M059J (cell line): ENCODE measurements at places on chromosomes 3 and 15. TPM values are rescaled to one million over a fixed set of nuclear protein-coding genes. Genes with fewer than 3 reads are reported as not detected.

DNA sequence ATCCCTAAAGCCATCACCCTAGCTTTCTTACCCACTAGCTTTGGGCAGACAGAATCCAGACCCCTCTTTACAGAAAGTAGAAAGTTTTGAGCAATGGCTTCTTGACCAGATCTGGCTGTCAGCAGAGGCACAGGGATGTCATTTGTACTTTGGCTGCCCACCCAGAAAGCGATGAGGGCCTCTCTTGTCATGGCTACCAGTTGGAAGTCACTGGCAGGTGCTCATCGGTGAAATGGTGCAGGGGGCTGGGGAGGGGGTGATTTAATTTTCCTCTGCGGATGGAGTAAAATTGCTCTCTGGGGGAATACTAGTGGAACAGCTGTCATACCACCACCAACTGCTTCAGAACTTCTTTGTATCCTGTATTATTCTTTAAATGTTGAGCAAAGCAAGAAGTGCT is 393.7 kb downstream of the LSAMP start:
- DNase-seq = no peak

The ZNF197 gene
- 6.8 and 8.4 TPM in 2 replicates for total RNA-seq

DNA sequence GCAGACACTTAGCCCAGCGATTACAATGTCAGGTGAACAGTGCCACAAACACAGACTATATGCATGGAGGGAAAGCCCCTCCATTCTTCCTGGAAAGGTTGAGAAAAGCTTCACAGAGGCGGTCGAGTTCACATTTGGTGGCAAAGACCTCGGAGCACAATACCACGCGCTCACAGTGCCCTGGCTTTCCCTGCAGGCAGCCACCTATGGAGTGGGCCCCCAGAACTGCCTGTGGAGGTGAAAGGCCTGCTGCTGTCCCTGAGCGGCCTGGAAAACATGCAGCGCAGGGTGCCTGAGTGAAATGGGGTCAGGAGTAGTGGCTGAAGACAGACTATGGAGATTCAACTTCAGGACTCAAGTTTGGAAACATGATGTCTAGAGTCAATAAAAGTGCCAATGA is 26.9 kb downstream of the PDIA5 start:
- DNase-seq = no peak

GRCh38 chr3:132983143-132983770 is 54.9 kb upstream of the TMEM108 start:
- peak; percentile 68 for DNase-seq

The NME9 gene
- total RNA-seq = not detected in 2 replicates

- peak; percentile 74 for DNase-seq
Observed at GRCh38 chr15:73403171-73403570, 34.4 kb upstream of the HCN4 start.

DNA sequence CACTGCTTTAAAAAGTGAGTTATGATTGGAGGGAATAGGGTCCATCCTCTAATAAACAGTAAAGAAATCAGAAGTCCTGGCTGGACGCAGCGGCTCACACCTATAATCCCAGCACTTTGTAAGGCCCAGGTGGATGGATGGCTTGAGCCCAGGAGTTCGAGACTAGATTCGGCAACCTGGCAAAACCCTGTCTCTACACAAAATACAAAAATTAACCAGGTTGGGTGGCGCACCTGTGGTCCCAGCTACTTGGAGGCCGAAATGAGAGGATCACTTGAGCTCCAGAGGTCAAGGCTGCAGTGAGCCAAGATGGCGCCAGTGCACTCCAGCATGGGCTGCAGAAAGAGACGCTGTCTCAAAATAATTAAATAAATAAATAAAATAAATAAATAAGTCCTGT is 171.2 kb downstream of the POTEB3 start:
- no peak for DNase-seq

The ZCWPW2 gene
- total RNA-seq = 0.59 TPM in 1 of 2 replicates, not detected in the other

The GOLGA6L1 gene
- not detected in 2 replicates for total RNA-seq

The TTLL13 gene
- total RNA-seq = 0.42 TPM in 1 of 2 replicates, not detected in the other

DNA sequence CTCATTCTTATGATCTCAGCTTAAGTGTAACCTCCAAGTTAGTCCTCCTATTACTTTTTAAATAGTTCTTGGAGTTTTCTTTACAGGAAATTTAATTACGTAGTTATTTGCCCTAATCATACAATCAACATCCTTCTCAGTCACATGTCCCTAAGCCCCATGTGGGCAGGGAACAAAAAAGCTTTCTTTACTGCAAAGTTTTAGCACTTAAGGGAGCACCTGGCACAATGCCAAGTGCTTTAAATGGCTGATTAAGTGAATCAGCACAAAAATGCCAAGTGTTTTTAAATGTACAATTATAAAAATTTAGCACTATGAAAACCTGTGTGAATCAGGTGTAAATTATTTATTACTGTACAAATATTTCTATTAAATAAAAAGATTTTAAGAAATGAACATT is 445.3 kb downstream of the C3orf38 start:
- no peak for DNase-seq

GRCh38 chr3:101036213-101036618 is 43.0 kb upstream of the ABI3BP start:
- peak; percentile 100 for DNase-seq

DNA sequence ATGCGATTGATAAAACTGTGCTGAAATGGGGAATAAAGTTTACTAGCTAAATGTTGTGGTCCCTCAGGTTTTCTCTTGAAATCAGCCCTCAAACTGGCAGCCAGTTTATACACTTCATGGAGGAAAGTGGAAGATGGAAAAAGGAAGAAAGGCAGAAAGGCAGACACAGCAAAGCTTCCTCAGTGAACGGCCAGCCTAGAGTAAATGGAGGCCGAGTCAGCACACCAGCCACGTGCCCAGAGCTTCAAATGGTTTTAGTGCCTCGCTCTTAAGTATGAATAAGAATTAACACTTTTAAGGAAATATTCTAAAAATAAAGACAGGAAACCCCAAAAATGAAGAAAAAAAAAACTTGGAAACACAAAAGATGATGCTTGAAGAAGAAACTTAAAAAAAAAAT is 48.3 kb downstream of the GNB4 start:
- DNase-seq = no peak

- no peak for DNase-seq
Observed at GRCh38 chr15:25185156-25185710, 230.4 kb downstream of the SNRPN start.

The PLA2G4F gene
- total RNA-seq = not detected in 2 replicates

GRCh38 chr3:58288011-58288728 is 17.9 kb upstream of the RPP14 start:
- DNase-seq = no peak

GRCh38 chr3:50671331-50671730 is 3.4 kb upstream of the DOCK3 start:
- peak; percentile 96 for DNase-seq

- DNase-seq = peak; percentile 29
Observed at GRCh38 chr3:130480736-130481135, 36.2 kb upstream of the COL6A6 start.

The FBLN2 gene
- 0.30 and 1.2 TPM in 2 replicates for total RNA-seq

DNA sequence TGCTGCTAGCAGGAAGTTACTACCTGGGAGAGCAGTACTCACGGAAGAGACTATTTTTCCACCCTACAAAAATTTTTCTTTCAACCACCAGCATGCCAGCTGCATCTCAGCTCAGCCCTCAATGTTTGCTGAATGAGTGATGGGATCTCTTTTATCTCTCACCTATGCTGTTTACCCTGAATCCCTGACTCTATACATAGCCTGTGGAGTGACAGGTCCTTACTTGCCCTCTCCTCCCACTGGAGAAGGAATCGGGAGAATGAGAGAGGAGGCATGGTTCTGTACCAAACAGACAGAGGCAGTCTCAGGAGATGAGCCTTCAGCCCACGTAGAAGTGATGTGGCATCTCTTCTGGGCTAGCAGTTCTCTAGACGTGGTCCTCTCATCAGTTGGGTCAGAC is 6.7 kb upstream of the DGKG start:
- no peak for DNase-seq

DNA sequence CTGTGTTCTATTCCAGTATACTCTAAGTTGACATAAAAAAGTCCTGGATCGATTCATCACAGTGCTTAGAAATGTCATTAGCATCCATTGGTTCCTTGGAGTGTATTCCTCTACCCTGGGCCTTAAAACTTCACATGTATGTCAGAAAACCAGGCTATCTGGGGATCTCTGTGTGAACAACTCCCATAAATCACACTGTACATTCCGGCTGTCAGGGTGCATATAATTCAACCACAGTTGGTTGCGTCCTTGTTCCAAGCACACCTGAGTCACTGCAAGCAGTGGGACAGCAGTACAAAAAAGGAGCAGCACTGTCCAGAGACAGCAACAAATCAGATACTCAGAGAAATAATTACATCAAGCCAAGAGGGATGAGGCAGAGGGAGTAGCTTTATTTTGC is 52.4 kb downstream of the PDZRN3 start:
- DNase-seq = peak; percentile 15

DNA sequence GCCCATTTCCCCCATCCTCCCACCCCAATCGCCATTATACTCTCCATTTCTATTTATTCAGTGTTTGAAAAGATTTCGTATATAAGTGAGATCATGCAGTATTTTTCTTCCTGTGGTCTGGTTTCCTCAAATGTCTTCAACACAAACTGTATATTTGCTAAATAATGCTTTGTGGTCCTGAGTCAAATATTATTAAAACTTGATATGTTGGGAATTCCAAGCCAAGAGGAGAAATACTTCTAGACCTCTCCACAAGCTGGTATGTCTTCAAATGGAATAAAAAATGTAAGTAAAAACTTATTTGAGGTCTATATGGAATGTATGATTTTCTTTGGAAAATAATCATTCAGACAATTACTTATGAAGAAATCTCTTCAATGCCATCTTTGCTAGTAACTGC is 122.5 kb upstream of the TSC22D2 start:
- no peak for DNase-seq

GRCh38 chr3:139953131-139953910 is 18.3 kb downstream of the CLSTN2 start:
- peak; percentile 13 for DNase-seq

DNA sequence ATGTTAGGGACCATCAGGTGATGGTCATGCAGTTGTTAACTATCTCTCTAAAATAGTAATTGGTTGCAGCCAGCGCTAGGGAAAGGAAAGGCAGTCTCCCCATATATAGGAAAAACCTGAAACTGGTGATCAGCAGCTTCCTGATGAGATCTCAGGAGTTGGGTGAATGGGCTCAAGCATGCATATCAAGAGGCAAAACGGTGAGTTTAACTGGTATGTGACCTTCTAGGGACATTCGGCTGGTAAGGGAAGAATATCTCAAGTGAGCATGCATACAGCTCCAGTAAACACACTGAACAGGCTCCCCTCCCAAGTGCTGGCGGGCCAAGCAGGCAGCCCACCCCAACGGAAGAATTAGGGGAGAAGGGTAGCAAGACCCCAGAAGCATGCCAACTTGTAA is 49.3 kb upstream of the ROBO2 start:
- DNase-seq = no peak

The BRK1 gene
- 135 and 205 TPM in 2 replicates for total RNA-seq

DNA sequence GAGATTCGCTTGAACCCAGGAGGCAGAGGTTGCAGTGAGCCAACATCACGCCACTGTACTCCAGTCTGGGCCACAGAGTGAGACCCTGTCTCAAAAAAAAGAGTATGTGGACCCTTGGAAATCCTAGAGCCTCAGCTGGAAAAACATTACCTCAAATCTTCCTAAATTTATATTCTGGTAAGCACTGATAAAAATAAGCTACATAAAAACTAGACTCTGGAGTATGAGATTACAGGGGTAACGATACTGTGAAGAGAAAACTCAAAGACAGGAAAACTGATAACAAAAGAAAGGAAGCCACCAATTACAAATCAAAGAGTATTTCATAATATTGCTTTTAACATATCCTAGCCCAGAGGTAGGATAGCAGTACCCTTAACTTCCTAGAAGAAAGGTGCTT is 30.3 kb downstream of the SETD2 start:
- DNase-seq = no peak

DNA sequence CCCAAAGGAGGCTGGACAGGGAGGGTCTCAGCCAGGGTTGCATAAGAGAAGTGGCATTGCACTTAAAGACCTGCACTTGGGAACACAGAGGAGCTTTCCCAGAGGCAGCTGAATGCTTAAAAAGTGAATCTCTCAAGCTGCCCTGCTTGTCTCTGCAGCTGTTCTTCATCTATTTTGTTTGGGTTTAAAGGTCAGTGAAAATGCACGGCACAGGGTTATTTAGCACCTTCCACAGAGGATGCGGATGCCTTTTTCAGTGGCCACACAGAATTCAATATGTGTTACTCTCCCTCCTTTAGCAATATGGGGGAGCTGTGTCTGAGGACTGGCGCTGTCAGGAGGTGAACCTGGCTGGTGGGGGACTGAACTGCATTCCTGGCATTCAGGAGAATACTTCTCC is 22.7 kb upstream of the CTNNB1 start:
- DNase-seq = no peak

GRCh38 chr3:58784425-58784824 is 117.9 kb upstream of the FAM3D start:
- DNase-seq = no peak

The CLRN1 gene
- not detected in 2 replicates for total RNA-seq

DNA sequence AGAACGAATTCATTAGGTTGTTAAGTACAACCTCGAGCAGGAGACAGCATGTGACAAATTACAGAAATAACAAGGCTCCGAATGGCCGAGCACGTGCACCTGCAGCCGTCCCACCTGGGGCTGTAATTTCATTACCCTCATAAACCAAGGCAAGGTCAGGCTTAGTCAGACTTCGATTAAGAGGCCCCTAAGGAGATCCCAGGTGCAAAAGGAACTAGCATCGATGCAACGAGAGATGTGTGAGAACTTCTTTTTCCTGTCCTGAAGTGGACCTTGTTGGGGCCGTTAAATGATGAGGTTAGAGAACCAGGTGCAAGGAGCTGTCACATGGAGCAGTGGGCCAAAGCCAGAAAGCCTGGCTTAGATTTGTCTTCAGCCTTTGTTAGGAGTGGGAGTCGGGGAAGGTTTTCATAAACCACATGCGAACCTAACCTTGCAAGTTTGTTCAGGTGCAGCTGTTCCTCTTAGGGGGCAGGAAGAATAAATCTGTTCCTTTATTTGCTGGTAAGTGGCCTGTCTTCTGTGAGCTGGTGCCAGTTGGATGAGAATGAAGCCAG is 559.9 kb upstream of the MCTP2 start:
- no peak for DNase-seq

The ZDHHC19 gene
- total RNA-seq = not detected in 2 replicates

DNA sequence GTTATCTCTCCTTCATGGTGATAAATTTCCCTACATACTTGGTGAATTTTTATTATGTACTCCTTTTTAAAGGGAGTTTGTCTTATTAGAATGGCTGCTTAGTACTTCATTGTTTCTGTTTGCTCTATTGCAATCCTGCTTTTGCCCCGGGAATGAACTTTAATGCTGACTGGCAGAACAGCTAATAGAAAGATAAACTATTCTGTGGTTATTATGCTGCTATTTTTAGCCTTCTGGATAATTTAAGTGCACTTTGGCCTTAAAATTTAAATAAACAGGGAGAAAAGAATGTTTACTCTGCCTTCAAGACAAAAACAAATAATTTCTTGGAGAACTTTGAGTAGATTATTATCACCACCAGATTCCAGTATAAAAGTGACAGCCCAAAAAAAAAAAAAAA is 413.8 kb upstream of the CCDC54 start:
- DNase-seq = peak; percentile 76

GRCh38 chr15:58019503-58020376 is 45.8 kb downstream of the ALDH1A2 start:
- peak; percentile 51 for DNase-seq
